ENCODE measurements at places on chromosomes 12 and 14. TPM values are rescaled to one million over a fixed set of nuclear protein-coding genes. Genes with fewer than 3 reads are reported as not detected.

- DNase-seq, result no peak
- no peaks in the 10 kb centered on the region for H3K36me3 ChIP-seq
- H3K4me3 ChIP-seq, result no peak overlapping the region
- peaks cover 3% of the 10 kb centered on the region for H3K27me3 ChIP-seq
- H3K27ac ChIP-seq, result no peak overlapping the region
- no peaks in the 10 kb centered on the region for H3K4me1 ChIP-seq
Measured at GRCh38 chr14:32738206-32738871, 200.3 kb upstream of the NPAS3 start.

Gene EEA1
- 13.8 TPM for total RNA-seq

Gene ADAM21
- total RNA-seq, result 0.98 TPM

Gene NANOG
- total RNA-seq, result 0.22 TPM

DNA sequence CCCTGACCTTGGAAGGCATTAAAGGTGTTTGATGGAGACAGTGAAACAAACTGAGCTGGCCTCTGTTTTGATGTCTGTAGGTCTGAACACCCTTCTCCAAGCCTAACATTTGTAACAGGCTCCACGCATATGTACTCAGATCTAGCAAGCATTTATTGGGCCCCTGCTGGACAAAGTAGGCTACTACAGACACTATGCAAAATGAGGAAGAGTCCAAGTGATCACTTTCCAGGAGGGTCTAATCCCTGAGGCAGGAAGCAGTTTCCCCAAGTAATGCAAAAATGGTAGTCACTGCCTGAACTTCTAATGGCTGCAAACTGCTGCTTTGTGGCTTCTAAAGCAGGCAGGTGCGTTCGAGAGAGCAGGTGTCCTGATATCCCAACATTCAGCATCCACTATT is 405.8 kb downstream of the MED13L start:
- DNase-seq, result peak; percentile 58
- H3K36me3 ChIP-seq, result no peaks in the 10 kb centered on the region
- peak overlapping the region; percentile 47 for H3K27ac ChIP-seq
- peak overlapping the region; percentile 44 for H3K4me3 ChIP-seq
- H3K4me1 ChIP-seq, result peaks cover 36% of the 10 kb centered on the region

- DNase-seq, result no peak
- H3K27ac ChIP-seq, result no peak overlapping the region
- no peaks in the 10 kb centered on the region for H3K27me3 ChIP-seq
- no peaks in the 10 kb centered on the region for H3K36me3 ChIP-seq
Measured at GRCh38 chr12:87760943-87761342, 268.3 kb downstream of the C12orf50 start.

DNA sequence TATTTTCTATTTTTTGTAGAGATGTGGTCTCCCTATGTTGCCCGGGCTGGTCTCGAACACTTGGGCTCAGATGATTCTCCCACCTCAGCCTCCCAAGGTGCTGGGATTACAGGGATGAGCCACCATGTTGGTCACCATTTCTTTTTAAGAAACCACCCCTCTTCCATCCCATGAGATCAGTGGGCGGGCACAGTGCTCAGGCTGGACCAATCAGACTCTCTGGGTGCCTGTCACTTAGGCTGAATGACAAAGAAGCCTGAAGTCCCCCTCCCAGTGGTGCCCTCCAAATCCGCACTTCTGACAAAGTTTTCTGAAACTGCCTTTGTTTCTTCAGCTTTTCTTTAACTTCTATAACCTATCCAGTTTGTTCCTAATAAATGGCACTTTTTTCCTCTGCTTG is 48.2 kb downstream of the CALM1 start:
- H3K36me3 ChIP-seq, result no peaks in the 10 kb centered on the region
- H3K4me1 ChIP-seq, result no peaks in the 10 kb centered on the region
- no peak overlapping the region for H3K4me3 ChIP-seq
- no peak for DNase-seq
- no peaks in the 10 kb centered on the region for H3K27me3 ChIP-seq
- H3K27ac ChIP-seq, result no peak overlapping the region

Gene INHBC
- 0.20 TPM for total RNA-seq

Gene ZNF268
- total RNA-seq, result 12.2 TPM

Gene NXPH4
- total RNA-seq, result 20.0 TPM

DNA sequence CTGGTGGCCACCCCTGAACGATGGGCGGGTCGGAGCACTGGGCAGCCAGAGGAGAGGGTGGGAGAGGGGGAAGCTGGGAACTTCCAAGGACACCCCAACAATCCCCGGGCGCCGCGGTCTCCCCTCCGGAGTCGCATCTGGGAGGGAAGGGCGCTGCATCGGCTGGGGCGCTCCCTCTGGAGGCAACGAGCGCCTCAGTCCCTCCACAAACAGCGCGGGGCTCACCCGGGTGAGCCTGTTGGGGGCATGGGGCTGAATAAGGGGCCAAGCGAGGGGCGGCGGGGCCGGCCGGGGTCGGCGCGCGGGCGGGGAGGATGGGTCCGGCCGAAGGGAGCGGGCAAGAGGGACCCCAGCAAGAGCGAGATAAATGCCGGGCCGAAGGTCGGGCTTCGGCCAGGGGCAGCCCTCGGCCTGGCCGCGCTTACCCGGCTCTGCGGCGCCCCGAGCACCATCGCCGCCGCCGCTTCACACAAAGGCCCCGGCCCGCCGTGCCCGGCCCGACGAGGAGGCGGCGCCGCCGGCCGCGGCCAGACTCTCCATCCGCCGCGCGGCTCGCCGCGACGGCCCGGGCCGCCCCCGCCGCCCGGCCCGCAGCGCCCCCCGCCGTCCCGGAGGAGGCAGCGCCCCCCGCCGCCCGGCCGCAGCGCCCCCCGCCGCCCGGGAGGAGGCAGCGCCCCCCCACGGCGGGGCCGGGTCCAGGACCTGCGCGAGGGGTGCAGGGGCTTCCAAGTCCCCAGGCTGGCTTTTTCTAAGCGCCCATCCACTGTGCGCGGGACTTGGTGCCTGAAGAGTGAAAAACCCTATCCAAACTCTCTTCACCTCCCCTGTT is at the start of gene ZBTB39:
Gene ZBTB39, minus strand, starts transcription at position 567 of the 829 bp plus-strand sequence. CDS start 1,629 bp downstream, outside the sequence.
- H3K27ac ChIP-seq, result peak within 1 kb of the TSS; percentile 50
- H3K4me3 ChIP-seq, result peak within 1 kb of the TSS; percentile 82
- peak; percentile 16 for DNase-seq

DNA sequence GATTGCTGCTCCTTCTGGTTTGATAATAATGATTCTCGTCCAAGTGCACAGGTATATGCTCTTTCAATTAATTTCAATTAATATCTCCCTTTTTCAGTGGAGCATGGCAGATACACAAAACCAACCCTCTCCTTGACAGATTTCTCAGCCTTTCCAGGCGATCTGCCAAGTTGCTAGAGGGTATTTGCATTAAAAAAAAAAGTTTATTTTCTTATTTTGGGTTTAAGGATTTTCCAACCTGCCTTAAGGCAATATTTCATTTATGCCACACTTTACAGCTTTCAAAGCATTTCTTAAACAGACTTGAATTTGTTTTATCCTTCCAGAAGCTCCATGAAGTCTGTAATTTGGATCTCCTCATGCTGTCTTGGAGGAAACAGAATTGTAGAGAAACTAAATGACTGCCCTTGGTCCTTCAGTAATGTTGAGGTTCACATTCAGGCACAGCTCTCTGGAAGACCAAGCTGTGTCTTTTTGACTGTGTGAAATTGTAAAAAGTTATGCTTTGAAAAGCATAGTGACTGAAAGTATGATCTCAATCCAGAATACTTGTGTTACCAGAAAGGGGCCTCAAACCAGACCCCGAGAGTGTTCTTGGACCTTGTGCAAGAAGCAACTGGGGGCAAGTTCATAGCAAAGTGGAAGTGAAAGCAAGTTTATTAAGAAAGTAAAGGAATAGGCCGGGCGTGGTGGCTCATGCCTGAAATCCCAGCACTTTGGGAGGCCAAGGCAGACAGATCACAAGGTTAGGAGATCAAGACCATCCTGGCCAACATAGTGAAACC is 2.3 kb downstream of the DGLUCY start:
- DNase-seq, result no peak
- no peaks in the 10 kb centered on the region for H3K36me3 ChIP-seq

GRCh38 chr14:91383439-91383838 is 34.2 kb downstream of the CCDC88C start:
- H3K4me1 ChIP-seq, result no peaks in the 10 kb centered on the region
- DNase-seq, result no peak
- H3K27ac ChIP-seq, result no peak overlapping the region
- H3K36me3 ChIP-seq, result no peaks in the 10 kb centered on the region
- no peaks in the 10 kb centered on the region for H3K27me3 ChIP-seq
- no peak overlapping the region for H3K4me3 ChIP-seq

DNA sequence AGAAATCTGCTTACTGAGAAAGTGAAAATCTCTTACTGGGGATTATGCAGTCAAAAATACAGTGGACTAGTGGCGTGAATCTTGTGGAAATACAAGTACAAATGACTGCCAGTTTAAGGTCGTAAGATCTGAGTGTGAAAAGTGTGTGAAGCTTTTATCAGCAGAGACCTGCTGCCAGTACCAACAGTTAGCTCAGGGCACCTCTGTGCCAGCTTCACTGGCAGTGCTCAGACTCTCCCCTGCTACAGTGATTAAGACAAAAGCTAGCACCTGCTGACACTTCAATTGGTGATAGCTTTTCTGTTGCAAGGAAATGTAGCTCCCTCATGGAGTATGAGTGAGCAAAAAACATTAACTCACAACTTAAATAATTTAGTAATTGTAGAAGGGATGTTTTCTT is 185.1 kb downstream of the ANO6 start:
- H3K36me3 ChIP-seq, result peaks cover 3% of the 10 kb centered on the region
- H3K4me3 ChIP-seq, result no peak overlapping the region
- no peaks in the 10 kb centered on the region for H3K27me3 ChIP-seq
- no peak for DNase-seq
- no peak overlapping the region for H3K27ac ChIP-seq

DNA sequence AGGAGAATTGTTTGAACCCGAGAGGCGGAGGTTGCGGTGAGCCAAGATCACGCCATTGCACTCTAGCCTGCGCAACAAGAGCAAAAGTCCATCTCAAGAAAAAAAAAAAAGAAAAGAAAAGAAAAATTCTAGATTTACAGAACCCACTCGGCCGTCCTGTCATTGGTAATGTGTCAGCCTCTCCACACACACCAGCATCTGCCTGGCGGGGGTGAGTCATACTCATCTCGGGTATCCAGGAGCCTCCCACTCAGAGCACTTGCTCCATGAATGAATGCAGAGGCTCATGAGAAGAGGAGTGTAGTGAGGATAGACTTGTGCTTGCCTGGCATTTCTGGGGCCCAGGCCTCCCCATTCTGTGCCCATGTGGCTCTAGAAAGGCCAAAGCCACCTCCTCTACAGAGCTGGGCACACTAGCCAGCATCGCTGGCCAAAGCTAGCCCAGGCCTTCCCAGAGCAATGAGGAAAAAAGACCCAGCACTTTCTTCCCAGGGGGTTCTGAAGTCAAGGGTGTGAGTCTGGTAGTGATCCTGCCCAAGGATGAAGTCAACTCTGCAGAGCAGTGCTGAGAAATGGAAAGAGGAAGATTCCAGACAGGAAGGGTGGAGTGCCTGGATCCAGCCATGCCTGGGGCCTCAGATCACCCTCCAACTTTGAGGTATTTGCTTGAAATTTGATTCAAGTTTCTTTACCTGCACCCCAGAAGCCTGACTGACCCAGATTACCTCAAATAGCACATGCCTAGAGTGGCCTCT is 31.2 kb upstream of the KLC1 start:
- peaks cover 12% of the 10 kb centered on the region for H3K4me1 ChIP-seq
- H3K36me3 ChIP-seq, result no peaks in the 10 kb centered on the region
- H3K27ac ChIP-seq, result 0 out of 2 replicates have a peak overlapping the region, but pooled peaks have one; percentile 20
- H3K27me3 ChIP-seq, result no peaks in the 10 kb centered on the region
- H3K4me3 ChIP-seq, result no peak overlapping the region
- peak; percentile 26 for DNase-seq

Gene CLEC4D
- total RNA-seq, result not detected

Gene PEBP1
- 220 TPM for total RNA-seq

Gene ARHGAP9
- 0.84 TPM for total RNA-seq

GRCh38 chr12:94147991-94148738 is at the start of gene PLXNC1:
Gene PLXNC1, plus strand, starts transcription at chr12:94148577. Its CDS starts 395 bp downstream, at chr12:94148972.
- H3K27ac ChIP-seq, result no peak within 1 kb of the TSS
- no peak for DNase-seq
- no peak within 1 kb of the TSS for H3K4me3 ChIP-seq
- no peaks in the 10 kb centered on the region for H3K36me3 ChIP-seq
- H3K27me3 ChIP-seq, result 0 out of 2 replicates have a peak, but pooled peaks cover 1% of the 10 kb centered on the region
- no peaks in the 10 kb centered on the region for H3K4me1 ChIP-seq
